Neural crest cell (in vitro differentiated cells): ENCODE measurements at places on chromosomes 1 and 21. TPM values are rescaled to one million over a fixed set of nuclear protein-coding genes. Genes with fewer than 3 reads are reported as not detected.

HES3 gene
- 23.6 and 25.2 TPM in 2 replicates for total RNA-seq

GRCh38 chr1:86854352-86854751 is 59.6 kb downstream of the SELENOF start:
- no peak overlapping the region for H3K4me3 ChIP-seq
- no peak for DNase-seq
- peaks cover 11% of the 10 kb centered on the region for H3K36me3 ChIP-seq
- H3K4me1 ChIP-seq, result no peaks in the 10 kb centered on the region

KCNK1 gene
- 0.41 and 0.56 TPM in 2 replicates for total RNA-seq

DNA sequence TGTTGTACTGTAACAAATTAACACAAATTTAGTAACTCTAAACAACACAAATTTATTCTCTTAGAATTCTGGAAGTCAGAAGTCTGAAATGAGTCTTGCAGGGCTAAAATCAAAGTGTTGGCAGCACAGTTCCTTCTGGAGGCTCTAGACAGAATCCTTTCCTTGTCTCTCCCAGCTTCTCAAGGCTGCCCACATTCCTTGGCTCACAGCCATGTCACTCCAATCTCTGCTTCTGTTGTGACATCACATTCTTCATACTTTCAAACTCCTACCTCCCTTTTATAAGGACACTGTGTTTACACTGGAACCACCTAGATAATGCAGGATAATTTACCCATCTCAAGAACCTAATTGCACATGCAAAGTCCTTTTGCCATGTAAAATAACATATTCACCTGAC is 225.0 kb upstream of the PRMT6 start:
- no peak overlapping the region for H3K4me3 ChIP-seq
- no peak for DNase-seq
- H3K27me3 ChIP-seq, result no peaks in the 10 kb centered on the region
- H3K36me3 ChIP-seq, result no peaks in the 10 kb centered on the region

- no peak overlapping the region for H3K4me3 ChIP-seq
- no peak overlapping the region for H3K27ac ChIP-seq
- no peak for DNase-seq
- H3K36me3 ChIP-seq, result no peaks in the 10 kb centered on the region
- peaks cover 49% of the 10 kb centered on the region for H3K4me1 ChIP-seq
- H3K27me3 ChIP-seq, result no peaks in the 10 kb centered on the region
Observed at GRCh38 chr1:234768569-234769283, 158.7 kb upstream of the IRF2BP2 start.

DNA sequence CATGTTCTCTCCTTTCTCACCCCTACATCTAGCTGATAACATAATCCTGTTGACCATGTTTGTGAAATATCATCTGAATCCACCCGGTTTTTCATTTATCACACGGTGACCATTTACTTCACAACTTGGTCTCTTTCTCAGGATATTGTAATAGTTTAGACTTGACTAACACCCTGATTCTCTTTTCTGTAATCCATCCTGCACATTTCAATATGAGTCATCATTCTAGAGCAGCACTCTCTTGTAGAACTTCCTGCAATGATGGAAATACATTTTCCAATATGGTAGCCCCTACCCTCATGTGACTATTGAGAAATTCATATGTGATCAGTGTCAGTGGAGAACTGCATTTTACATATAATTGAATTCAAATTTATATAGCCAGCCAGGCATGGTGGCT is 2.3 kb upstream of the JAM2 start:
- H3K4me1 ChIP-seq, result peaks cover 32% of the 10 kb centered on the region
- no peak overlapping the region for H3K27ac ChIP-seq
- H3K4me3 ChIP-seq, result peak overlapping the region; percentile 1
- H3K36me3 ChIP-seq, result no peaks in the 10 kb centered on the region
- H3K27me3 ChIP-seq, result peaks cover 32% of the 10 kb centered on the region

- no peak for DNase-seq
- peak overlapping the region; percentile 91 for H3K4me3 ChIP-seq
- H3K36me3 ChIP-seq, result no peaks in the 10 kb centered on the region
- H3K27me3 ChIP-seq, result peaks cover 57% of the 10 kb centered on the region
- no peak overlapping the region for H3K27ac ChIP-seq
Observed at GRCh38 chr1:228648647-228649383, 86.5 kb upstream of the RHOU start.

DIRAS3 gene
- total RNA-seq, result 1.1 and 1.4 TPM in 2 replicates

- H3K4me1 ChIP-seq, result no peaks in the 10 kb centered on the region
- no peak overlapping the region for H3K27ac ChIP-seq
- DNase-seq, result no peak
- H3K4me3 ChIP-seq, result no peak overlapping the region
Observed at GRCh38 chr1:188270497-188270896, 1441.7 kb downstream of the PLA2G4A start.

DNA sequence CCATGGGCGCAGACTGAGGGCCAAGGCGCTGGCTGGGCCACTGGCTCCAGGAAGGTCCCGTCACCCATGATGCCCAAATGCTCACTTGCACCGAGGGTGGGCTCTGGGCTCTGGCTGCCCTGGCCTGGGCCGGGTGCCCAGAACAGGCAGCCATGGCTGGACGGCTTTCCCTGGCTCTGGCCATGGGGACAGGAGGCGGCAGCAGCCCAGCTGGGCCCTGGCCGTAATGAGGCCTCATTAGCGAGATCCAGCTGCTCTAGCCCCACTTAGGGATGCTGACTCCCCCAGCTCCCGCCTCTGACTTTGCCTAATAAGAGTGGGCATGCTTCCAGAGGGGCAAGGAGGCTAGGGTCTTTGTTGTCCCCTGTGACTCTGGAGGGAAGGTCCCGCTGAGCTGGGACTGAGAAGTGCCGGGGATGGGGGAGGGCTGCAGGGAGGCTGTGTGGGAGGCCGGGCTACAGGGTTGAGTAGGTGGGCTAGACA is 11.8 kb downstream of the SLC6A9 start:
- H3K4me1 ChIP-seq, result peaks cover 31% of the 10 kb centered on the region
- H3K36me3 ChIP-seq, result no peaks in the 10 kb centered on the region
- H3K27me3 ChIP-seq, result no peaks in the 10 kb centered on the region
- H3K27ac ChIP-seq, result peak overlapping the region; percentile 35
- DNase-seq, result no peak

DNA sequence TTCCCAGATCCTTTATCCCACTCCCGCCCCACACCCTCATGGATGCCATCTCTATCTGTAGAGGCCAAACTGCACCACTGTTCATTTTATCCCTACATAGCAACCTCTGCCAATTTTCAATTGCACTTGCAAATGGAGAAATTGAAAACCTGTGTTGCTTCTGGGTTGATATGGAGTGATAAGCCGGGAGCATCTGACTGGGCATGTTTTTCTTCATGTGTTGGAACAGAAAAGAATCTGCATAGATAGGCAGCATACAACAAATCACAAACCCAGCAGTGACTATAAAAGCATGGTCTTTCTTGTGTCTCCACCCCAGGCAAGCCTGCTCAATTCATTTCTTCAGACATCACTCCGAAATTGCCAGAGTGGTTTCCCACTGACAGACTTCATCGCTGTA is 608.8 kb upstream of the CAMK1G start:
- H3K36me3 ChIP-seq, result no peaks in the 10 kb centered on the region
- H3K4me3 ChIP-seq, result no peak overlapping the region
- no peaks in the 10 kb centered on the region for H3K4me1 ChIP-seq
- no peak overlapping the region for H3K27ac ChIP-seq
- no peak for DNase-seq

CTSE gene
- total RNA-seq, result not detected in 2 replicates

GRCh38 chr1:167711797-167712196 is 10.0 kb upstream of the MPZL1 start:
- no peak for DNase-seq
- H3K27ac ChIP-seq, result no peak overlapping the region
- peak overlapping the region; percentile 64 for H3K4me3 ChIP-seq
- H3K36me3 ChIP-seq, result peaks cover 9% of the 10 kb centered on the region
- H3K27me3 ChIP-seq, result peaks cover 37% of the 10 kb centered on the region

GRCh38 chr1:179550746-179551682 is 24.7 kb downstream of the NPHS2 start:
- no peaks in the 10 kb centered on the region for H3K36me3 ChIP-seq
- DNase-seq, result no peak
- H3K4me1 ChIP-seq, result no peaks in the 10 kb centered on the region
- no peak overlapping the region for H3K27ac ChIP-seq
- peaks cover 2% of the 10 kb centered on the region for H3K27me3 ChIP-seq

ATAD3B gene
- 45.1 and 50.0 TPM in 2 replicates for total RNA-seq

GRCh38 chr1:219322766-219323165 is 149.1 kb downstream of the LYPLAL1 start:
- H3K27ac ChIP-seq, result no peak overlapping the region
- H3K4me3 ChIP-seq, result no peak overlapping the region
- peaks cover 9% of the 10 kb centered on the region for H3K36me3 ChIP-seq
- DNase-seq, result no peak

NMNAT2 gene
- total RNA-seq, result 3.2 and 4.5 TPM in 2 replicates

BNIPL gene
- total RNA-seq, result 0.79 and 1.1 TPM in 2 replicates

GRCh38 chr1:167158111-167158812 is 62.4 kb upstream of the POU2F1 start:
- no peaks in the 10 kb centered on the region for H3K27me3 ChIP-seq
- no peak overlapping the region for H3K27ac ChIP-seq
- no peak overlapping the region for H3K4me3 ChIP-seq
- peaks cover 13% of the 10 kb centered on the region for H3K4me1 ChIP-seq

GLIS1 gene
- not detected in 2 replicates for total RNA-seq

GRCh38 chr1:15687446-15687845 is 3.3 kb downstream of the PLEKHM2 start:
- H3K27me3 ChIP-seq, result no peaks in the 10 kb centered on the region
- H3K4me3 ChIP-seq, result peak overlapping the region; percentile 38
- H3K27ac ChIP-seq, result no peak overlapping the region
- peaks cover 4% of the 10 kb centered on the region for H3K36me3 ChIP-seq
- peaks cover 18% of the 10 kb centered on the region for H3K4me1 ChIP-seq
- DNase-seq, result no peak

- H3K36me3 ChIP-seq, result no peaks in the 10 kb centered on the region
- DNase-seq, result no peak
- H3K4me3 ChIP-seq, result no peak overlapping the region
- peaks cover 27% of the 10 kb centered on the region for H3K27me3 ChIP-seq
- peaks cover 4% of the 10 kb centered on the region for H3K4me1 ChIP-seq
- H3K27ac ChIP-seq, result no peak overlapping the region
Observed at GRCh38 chr1:24216276-24217074, 29.4 kb upstream of the IFNLR1 start.

OR2L2 gene
- total RNA-seq, result 0.09 TPM in 2 replicates

MDM4 gene
- total RNA-seq, result 92.5 and 98.2 TPM in 2 replicates

SLAMF7 gene
- not detected in 2 replicates for total RNA-seq

OVAAL gene
- not detected in 2 replicates for total RNA-seq

- no peaks in the 10 kb centered on the region for H3K4me1 ChIP-seq
- H3K27me3 ChIP-seq, result no peaks in the 10 kb centered on the region
- no peak overlapping the region for H3K4me3 ChIP-seq
- no peak for DNase-seq
- no peaks in the 10 kb centered on the region for H3K36me3 ChIP-seq
- no peak overlapping the region for H3K27ac ChIP-seq
Observed at GRCh38 chr1:225842074-225842473, 32.1 kb downstream of the EPHX1 start.

- H3K27ac ChIP-seq, result no peak overlapping the region
- no peak overlapping the region for H3K4me3 ChIP-seq
- DNase-seq, result no peak
- peaks cover 18% of the 10 kb centered on the region for H3K36me3 ChIP-seq
Observed at GRCh38 chr1:45344499-45344898, 4.3 kb upstream of the MUTYH start.

- H3K27ac ChIP-seq, result no peak overlapping the region
- no peaks in the 10 kb centered on the region for H3K4me1 ChIP-seq
- DNase-seq, result no peak
- H3K27me3 ChIP-seq, result no peaks in the 10 kb centered on the region
- no peaks in the 10 kb centered on the region for H3K36me3 ChIP-seq
Observed at GRCh38 chr1:198970916-198971315, 332.1 kb downstream of the PTPRC start.

TMEM81 gene
- 5.4 and 6.7 TPM in 2 replicates for total RNA-seq

- no peak for DNase-seq
- no peaks in the 10 kb centered on the region for H3K27me3 ChIP-seq
- H3K27ac ChIP-seq, result no peak overlapping the region
- H3K4me3 ChIP-seq, result no peak overlapping the region
Observed at GRCh38 chr1:15262706-15263105, 15.7 kb downstream of the FHAD1 start.

HSF2BP gene
- 2.3 and 2.5 TPM in 2 replicates for total RNA-seq

DNA sequence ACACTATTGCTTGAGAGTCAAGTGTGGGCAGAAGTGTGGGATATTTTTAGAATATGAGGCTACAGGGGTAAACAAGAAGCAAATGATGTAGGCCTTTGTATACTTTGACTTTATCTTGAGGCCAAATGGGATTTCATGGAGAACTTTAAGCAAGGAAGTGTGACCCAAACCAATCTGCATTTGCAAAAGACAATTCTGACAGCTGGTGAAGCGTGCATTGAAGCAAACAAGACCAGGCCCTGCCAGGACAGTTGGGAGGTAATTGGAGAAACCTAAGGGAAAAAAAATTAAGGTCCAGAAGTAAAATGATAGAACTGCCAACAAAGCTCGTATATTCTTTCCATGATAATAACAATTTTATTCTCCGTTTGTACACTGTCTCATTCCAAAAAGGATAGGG is 168.3 kb downstream of the TM2D1 start:
- peaks cover 9% of the 10 kb centered on the region for H3K36me3 ChIP-seq
- no peak for DNase-seq

GRCh38 chr1:47776667-47777131 is 220.5 kb downstream of the TRABD2B start:
- H3K4me1 ChIP-seq, result peaks cover 4% of the 10 kb centered on the region
- H3K4me3 ChIP-seq, result no peak overlapping the region
- no peaks in the 10 kb centered on the region for H3K36me3 ChIP-seq
- no peaks in the 10 kb centered on the region for H3K27me3 ChIP-seq
- DNase-seq, result no peak

GRCh38 chr1:109782927-109783326 is 19.2 kb upstream of the EPS8L3 start:
- H3K27me3 ChIP-seq, result no peaks in the 10 kb centered on the region
- DNase-seq, result no peak
- peaks cover 4% of the 10 kb centered on the region for H3K4me1 ChIP-seq
- H3K36me3 ChIP-seq, result no peaks in the 10 kb centered on the region
- no peak overlapping the region for H3K4me3 ChIP-seq

GALE gene
- total RNA-seq, result 47.1 and 47.2 TPM in 2 replicates

DNA sequence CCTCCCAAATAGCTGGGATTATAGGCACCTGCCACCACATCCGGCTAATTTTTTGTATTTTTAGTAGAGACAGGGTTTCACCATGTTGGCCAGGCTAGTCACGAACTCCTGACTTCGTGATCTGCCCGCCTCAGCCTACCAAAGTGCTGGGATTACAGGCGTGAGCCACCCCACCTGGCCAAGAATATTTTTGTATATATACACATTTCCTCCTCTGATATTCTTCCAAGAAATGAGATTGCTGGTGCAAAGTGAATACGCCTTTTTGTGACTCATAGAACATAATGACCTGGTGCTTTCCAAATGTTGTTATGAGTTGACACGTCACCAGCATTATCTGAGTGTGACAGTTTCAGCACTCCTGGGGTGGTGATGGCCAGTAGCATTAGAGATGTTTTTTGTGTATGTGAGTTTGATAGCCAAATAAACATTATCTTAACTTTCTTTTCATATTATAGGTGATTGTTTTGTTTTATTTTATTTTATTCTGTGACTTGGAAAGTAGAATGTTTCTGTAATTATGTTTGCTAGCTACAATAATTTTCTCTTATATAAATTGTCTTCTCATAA is 54.9 kb downstream of the KCNK1 start:
- H3K27ac ChIP-seq, result no peak overlapping the region
- no peak overlapping the region for H3K4me3 ChIP-seq
- H3K4me1 ChIP-seq, result no peaks in the 10 kb centered on the region
- H3K36me3 ChIP-seq, result peaks cover 3% of the 10 kb centered on the region
